Activated naive CD8-positive, alpha-beta T cell treated with anti-CD3 and anti-CD28 coated beads, Interleukin-2, amount 10 ng/mL, durations not matched to agents 7 days and 5 days (primary cell): ENCODE measurements at places on chromosomes 1 and 21.

DNA sequence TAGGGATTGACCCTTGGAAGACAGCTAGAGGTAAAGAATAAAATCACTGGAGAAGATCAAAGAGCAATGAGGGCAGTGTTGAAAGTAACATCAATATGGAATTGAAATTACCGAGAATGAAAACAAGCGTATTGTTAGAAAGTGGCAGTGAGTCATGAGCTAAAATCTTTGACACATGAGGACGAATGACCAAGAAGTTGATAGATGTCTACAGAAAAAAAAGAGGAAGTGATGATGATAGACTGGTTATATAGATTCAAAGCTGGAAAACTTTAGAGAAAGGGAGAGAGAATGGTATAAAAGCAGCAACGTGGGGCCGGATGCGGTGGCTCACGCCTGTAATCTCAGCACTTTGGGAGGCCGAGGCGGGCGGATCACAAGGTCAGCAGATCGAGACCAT lies 12.5 kb upstream of the DNM3 start:
- peaks cover 13% of the 10 kb centered on the region for H3K36me3 ChIP-seq
- no peaks in the 10 kb centered on the region for H3K4me1 ChIP-seq
- no peak overlapping the region for H3K27ac ChIP-seq
- H3K27me3 ChIP-seq: no peaks in the 10 kb centered on the region
- H3K4me3 ChIP-seq: no peak overlapping the region
- no peak for DNase-seq

DNA sequence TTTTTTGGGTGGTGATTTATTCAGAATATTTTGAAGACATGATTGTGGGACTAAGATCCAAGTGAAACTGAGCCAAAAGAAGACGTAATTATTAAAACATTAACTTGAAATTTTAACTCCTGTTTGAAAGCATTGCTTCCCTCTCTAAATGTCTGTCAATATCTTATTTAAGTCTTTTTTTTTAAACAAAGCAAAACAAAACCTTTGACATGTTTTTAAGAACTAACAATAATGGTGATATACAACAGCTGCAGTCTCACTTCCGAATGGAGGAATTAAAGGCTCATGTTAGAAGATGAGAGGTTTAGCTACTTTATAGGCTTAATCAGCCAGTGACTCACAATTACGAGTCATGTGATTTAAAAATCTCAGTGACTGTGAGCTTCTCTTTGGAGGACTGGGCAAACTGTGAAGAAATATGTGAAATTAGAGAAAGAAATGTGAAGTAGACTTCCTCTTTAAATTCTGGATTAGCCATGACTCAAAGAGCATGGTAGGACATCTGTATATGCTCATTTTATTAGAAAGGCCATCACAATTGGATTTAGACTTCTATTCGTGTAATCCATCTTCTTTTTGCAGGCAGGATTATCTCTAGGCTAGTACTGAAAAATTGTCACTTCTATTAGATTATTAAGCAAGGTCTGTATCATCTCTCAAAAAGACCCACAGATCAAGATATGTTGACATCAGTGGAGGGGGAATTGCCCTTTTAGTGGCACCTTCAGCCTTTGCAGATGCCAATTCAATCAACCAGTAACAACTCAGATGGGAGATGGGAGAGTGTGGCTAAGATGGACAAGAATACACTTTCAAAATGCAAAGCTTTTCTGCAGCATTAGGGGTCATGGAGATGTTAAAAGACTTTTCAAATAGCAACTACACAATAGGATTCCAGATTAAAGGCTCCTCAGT lies 28.7 kb downstream of the KCNA3 start:
- peaks cover 38% of the 10 kb centered on the region for H3K4me1 ChIP-seq
- peak overlapping the region; percentile 43 for H3K27ac ChIP-seq
- no peak for DNase-seq
- peaks cover 13% of the 10 kb centered on the region for H3K36me3 ChIP-seq

DNA sequence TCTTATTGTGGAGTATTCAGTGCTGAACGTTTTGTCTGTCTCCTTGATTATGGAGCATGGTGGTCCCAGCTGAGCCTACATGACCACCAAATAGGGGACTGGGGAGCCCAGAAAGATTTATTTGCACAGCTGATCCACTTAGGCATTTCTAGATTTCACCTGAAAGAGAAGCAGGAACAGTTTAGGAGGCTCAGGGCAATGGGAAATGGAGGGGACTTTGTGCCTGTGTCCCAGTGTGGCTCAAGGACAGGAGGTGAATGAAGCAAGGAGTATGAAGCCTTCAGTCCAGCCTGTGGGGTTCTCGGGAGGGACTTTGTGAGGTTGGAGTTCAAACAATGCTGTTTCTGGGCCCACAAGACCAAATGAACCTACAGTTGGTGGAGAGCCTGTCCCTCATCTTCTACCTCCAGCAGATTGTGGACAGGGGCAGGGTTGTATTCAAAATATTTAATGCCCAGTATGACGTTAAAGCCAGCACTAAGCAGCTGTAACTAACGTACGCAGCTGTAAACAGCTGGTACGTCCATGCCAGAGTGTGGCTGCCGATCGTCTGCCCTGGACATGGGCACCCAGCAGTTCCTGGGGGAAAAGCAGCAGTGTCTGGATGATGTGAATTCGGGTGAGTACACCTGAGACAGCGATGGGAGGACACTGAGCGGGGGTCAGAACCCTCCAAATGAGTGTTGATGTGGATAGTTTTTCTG lies 164.9 kb upstream of the RAB4A start:
- no peaks in the 10 kb centered on the region for H3K36me3 ChIP-seq
- H3K27ac ChIP-seq: no peak overlapping the region
- DNase-seq: no peak
- H3K4me3 ChIP-seq: no peak overlapping the region

DNA sequence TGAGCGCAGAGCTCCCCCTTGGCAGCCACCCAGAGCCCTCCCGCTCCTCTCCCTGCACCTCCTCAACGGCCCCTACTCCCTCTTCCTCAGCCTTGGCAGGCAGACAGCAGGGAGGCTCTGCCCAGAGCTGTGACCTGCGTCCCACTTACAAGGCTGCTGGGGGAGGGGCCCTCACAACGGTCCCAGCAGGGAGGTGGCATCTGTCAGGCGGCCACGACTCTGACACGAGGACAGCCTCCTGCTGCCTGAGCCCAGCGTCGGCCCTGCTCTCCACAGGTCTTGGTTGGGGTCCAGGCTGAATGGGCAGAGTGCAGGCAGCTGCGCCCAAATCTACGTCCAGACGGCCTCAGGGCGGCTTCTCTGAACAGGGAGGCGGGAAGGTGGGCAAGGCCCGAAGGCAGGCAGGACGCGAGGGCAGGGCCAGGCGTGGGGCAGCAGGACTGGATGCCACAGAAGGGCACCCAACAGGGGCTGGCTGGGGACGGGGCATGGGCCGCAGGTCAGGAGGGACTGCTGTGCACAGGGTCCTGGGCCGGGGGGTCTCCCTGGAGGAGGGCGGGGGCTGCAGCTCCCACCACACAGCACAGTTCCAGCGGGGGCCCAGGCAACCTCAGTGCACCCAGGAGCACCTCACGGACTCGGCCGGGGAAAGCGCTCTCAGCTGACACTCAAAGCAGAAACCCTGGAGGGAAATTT lies 7.5 kb downstream of the SLC19A1 start:
- no peak overlapping the region for H3K4me3 ChIP-seq
- H3K27me3 ChIP-seq: no peaks in the 10 kb centered on the region
- DNase-seq: peak; percentile 28
- H3K4me1 ChIP-seq: peaks cover 8% of the 10 kb centered on the region

DNA sequence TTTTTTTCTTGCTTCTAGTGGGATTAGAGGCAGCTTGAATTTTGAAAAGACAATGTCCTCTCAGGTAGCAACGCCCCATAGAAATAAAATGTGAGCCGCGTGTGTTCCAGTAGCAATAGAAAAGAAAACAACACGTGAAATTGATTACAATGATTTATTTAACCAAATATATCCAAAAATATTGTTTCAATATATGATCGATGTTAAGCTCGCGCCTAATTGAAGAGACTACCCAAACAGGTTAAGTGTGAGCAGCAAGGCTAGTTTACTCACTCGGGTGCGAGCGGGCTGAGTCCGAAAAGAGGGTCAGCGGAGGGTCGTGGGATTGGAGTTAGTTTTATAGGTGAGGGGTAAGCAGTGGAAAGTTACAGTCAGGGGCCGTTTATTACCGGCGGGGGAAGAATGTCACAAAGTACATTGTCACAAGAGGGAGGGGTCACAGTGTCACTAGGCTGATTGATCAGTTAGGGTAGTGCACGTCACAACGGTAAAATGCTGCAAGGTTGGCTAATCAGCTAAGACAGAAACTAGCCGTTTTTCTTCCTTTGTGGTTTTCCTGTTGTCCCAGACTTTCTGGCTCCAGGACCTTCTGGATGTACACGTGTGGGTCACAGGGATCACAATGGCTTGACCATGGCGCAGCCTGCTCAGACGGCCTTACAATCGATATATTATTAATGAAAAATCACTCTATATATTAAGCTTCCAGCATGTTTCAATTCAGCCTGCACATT lies 697 bp upstream of the ZNF670 start:
- peak overlapping the region; percentile 86 for H3K4me3 ChIP-seq
- H3K27me3 ChIP-seq: peaks cover 8% of the 10 kb centered on the region
- H3K4me1 ChIP-seq: peaks cover 21% of the 10 kb centered on the region
- DNase-seq: no peak

GRCh38 chr1:5424802-5425703 lies 567.2 kb downstream of the NPHP4 start:
- H3K4me1 ChIP-seq: peaks cover 15% of the 10 kb centered on the region
- peaks cover 37% of the 10 kb centered on the region for H3K27me3 ChIP-seq
- no peak for DNase-seq
- H3K27ac ChIP-seq: no peak overlapping the region
- no peaks in the 10 kb centered on the region for H3K36me3 ChIP-seq
- no peak overlapping the region for H3K4me3 ChIP-seq

DNA sequence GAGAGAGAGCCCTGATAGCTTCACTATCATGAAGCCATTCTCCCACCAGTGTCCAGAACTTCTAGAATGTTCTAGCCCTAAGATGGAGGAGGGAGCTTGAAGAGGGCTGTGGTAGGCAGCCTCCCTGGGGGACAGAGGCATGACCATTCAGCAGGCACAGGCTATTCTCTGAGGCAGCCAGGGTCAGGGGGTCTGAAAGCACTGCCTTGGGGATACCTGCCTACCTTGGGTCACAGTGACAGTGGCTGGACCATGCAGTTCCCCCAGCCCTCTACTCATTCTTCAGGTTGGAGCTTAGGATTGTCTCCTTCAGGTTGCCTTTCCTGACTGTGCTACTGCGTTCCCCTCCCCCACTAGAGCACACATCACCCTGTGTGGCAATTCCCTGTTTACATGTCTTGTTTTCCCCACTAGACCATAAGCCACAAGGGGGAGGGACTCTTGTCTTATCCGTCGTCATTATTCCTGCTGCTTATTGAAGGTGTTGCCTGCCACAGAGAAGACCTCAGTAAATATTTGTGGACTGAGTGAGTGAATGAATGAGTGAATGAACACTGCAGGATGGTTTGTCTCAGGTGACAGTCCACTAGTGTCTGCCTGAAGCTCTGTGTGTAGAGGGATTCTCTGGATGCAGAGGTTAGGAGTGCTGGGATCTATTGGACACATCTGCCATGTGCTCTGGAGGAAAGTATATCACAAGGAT lies 5.2 kb downstream of the ZDHHC18 start:
- H3K36me3 ChIP-seq: peaks cover 40% of the 10 kb centered on the region
- no peak overlapping the region for H3K4me3 ChIP-seq
- H3K27me3 ChIP-seq: no peaks in the 10 kb centered on the region
- no peak for DNase-seq

GRCh38 chr1:53581476-53581875 lies 122.3 kb downstream of the DMRTB1 start:
- peak; percentile 17 for DNase-seq
- H3K4me1 ChIP-seq: peaks cover 13% of the 10 kb centered on the region
- peaks cover 6% of the 10 kb centered on the region for H3K27me3 ChIP-seq

DNA sequence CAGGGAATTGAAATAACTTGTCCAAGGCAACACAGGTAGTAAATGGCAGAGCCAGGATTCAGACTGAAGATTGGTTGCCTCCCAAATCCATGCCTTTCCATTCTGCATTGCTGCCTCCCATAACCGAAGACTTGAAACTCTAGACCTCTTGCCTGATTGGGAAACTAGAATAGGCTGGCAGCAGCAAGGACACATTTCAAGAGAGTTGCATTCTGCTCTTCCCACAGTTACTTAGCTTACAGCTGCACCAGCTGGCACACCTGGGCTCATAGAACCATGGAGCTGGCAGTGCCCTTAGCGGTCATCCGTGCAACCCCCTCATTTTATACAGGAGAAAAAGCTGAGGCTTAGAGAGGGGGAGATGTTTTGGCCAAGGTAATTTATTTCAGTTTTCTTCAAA lies 8.0 kb downstream of the TRNAU1AP start:
- no peak overlapping the region for H3K4me3 ChIP-seq
- H3K27me3 ChIP-seq: no peaks in the 10 kb centered on the region
- peaks cover 1% of the 10 kb centered on the region for H3K4me1 ChIP-seq
- H3K36me3 ChIP-seq: peaks cover 30% of the 10 kb centered on the region
- no peak overlapping the region for H3K27ac ChIP-seq

DNA sequence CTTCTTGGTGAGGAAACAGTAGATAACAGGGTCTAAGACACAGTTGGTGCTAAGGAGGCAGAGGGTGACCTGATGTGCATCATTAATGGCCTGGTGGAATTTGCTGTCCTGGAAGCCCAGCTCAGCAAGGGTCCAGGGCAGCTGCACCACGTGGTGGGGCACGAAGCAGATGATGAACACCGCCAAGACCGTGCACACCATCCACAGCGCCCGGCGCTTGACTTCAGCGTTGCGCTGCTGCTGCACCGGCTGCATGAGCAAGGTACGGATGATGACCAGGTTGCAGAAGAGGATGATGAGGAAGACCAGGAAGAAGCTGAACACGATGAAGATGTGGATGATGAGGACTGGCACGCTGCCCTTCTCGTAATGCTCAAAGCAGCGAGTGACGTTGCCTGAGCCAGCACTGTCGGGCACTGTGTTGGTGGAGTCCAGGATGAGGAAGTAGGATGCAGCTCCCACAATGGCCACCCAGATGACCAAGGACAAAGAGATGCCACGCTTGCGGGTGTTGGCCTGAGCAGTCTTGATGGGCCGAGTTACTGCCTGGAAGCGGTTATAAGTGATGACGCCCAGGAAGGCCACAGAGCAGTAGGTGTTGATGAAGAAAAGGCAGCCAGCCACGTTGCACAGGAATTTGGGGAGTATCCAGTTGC lies 26.2 kb downstream of the PTAFR start:
- DNase-seq: no peak
- H3K4me1 ChIP-seq: peaks cover 10% of the 10 kb centered on the region
- peaks cover 16% of the 10 kb centered on the region for H3K27me3 ChIP-seq
- H3K27ac ChIP-seq: no peak overlapping the region
- no peak overlapping the region for H3K4me3 ChIP-seq
- H3K36me3 ChIP-seq: peaks cover 2% of the 10 kb centered on the region

DNA sequence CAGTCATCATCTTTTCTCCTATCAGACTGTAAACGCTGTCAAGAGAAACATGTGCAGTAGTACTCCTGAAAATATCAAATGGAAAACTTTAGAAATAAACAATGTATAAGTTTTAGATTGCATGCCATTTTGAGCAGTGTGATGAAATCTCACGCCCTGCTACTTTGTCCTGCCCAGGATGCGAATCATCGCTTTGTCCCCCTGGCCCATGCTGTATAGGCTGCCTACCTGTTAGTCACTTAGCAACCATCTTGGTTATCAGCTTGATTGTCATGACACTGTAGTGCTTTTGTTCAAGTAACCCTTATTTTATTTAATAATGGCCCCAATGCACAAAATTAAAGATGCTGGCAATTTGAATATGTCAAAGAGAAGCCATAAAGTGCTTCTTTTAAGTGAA lies 363.0 kb downstream of the ZP4 start:
- no peak for DNase-seq
- H3K4me1 ChIP-seq: no peaks in the 10 kb centered on the region
- H3K36me3 ChIP-seq: no peaks in the 10 kb centered on the region
- no peaks in the 10 kb centered on the region for H3K27me3 ChIP-seq
